ENCODE measurements at places on chromosomes 4 and X.

DNA sequence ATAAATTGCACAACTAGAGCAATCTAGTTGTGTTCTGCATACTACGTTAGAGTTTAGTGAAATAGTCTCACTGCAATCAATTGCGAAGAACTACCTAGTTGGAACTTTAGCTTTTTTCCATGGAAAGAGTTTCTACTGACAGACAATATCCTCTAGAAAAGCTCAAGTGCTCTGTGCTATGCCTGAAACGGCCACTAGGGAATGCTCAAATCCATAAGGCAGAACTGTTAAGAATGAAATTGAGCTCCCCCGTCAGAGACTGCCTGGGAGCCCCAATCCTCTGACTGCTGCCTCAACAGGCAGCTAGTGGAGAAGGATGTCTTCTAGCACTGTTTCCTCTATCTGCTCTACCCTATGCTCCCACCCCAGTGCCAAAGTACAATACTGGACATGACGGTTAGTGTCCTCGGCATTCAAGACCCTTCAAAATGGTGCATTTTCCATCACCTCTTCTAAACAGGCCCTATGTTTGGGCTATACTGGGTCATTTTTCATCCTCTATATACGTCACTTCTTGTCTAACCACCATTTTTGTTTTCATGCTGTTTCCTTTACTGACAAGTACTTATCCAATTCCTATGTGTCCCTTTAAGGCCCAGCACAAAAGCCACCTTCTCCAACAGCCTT, 35.3 kb downstream of the FRMD7 start:
- DNase-seq = no peak

- DNase-seq = no peak
Observed at GRCh38 chr4:58475097-58475496, 1364.9 kb upstream of the IGFBP7 start.

- no peak for DNase-seq
Observed at GRCh38 chr4:23970201-23970850, 80.5 kb upstream of the PPARGC1A start.

- DNase-seq = no peak
Observed at GRCh38 chrX:107712231-107713202, 63.1 kb downstream of the TSC22D3 start.

DNA sequence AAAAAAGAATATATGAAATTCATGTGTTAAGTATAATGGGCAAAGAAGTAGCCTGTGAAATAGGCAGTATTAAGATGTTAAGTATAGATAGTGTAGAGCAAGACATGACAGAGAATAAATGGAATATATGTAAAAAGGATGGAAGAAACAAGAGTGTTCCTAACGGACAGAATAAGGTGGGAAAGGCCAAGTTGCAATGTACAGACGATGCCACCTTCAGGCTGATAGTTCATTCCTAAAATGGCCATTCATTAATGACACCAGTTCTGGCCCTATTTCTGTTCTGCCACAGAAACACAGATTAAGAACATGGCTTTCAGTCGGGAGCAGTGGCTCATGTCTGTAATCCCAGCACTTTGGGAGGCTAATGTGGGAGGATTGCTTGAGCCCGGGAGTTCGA, 4.4 kb upstream of the FAM184B start:
- DNase-seq = no peak

DNA sequence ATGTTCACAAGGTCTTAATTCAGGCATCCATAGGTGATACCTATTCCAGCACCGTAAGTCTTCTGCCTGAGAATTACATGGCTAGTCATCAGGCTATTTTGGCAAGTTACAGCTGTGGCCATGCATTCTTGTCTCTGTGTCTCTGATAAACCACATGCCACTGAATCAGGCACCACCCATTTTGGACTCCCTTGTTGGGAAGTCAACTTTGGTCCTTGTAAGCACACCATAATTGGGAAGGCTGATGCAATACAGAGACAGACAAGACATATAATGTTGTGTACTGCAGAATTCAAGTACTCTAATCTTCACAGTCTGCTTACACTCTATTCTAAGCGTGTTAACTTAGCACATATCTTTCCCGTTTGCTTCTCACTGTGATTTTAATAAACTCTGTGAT, 483.7 kb upstream of the FTHL17 start:
- no peak for DNase-seq

Data from NCI-H1930 (cell line).